Non-pigmented ciliary epithelial cell (primary cell): ENCODE measurements at places on chromosomes 4 and X.

DNA sequence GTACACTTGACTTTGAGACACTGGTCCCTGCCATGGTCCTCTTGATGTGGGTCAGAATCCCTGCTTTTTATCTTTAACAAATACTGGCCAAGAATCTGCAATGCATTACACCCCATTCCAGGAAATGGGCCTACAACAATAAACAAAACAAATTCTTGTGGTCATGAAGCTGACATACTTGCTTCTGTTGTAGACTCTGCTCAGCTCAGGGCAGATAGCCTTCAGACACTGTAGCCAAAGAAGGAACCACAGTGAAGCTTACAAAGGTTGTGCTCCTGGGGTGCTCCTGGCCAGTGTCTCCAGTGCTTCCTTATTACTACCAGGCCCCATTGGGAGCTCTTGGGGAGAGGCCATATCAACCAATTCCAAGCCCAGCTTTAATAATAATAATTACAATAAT is 21.8 kb downstream of the KIAA1210 start:
- DNase-seq = no peak

GRCh38 chrX:70444946-70445656 is 466 bp downstream of the DLG3 start:
- no peak for DNase-seq

GRCh38 chr4:6633091-6633906 is 7.2 kb upstream of the MRFAP1 start:
- DNase-seq = no peak

- DNase-seq = no peak
Measured at GRCh38 chrX:13051529-13052172, 7.2 kb upstream of the FAM9C start.

DNA sequence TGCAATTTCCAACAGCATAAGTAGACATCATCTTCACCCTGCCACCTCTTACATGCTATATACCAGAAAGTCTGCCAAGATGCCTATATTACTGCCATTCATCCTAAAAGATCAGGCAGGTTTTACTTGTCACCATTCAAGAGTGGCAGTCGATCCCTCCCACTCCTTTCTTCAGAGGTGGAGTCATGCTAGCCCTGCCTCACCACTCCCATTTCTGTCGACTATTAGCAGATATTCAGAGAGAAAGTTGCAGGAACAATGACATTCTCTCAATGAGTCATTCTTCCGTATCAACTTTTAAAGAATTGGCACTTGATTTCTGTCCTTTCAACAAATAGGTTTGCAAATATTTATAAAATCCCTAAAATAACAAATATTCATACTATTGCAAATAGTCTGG is 1060.1 kb downstream of the ADGRL3 start:
- no peak for DNase-seq

DNA sequence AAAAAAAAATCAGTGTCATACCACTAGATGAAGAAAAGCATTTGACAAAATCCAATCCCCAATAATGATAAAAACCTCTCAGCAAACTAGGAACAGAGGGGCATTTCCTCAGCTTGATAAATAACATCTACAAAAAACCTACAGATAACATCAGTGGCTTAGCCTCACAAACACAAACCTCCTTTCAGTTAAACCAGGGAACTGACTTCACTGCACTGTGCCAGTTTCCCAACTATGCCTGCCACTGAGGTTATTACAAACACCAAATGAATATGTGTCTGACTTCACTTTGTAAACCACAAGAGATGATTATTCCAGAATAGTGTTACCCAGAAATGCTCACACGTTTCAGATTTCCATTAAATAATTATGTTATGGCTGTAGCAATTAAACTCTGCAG is 15.3 kb downstream of the MTMR8 start:
- DNase-seq = no peak

GRCh38 chr4:136036744-136037143 is 1495.5 kb downstream of the PCDH18 start:
- DNase-seq = peak; percentile 79

DNA sequence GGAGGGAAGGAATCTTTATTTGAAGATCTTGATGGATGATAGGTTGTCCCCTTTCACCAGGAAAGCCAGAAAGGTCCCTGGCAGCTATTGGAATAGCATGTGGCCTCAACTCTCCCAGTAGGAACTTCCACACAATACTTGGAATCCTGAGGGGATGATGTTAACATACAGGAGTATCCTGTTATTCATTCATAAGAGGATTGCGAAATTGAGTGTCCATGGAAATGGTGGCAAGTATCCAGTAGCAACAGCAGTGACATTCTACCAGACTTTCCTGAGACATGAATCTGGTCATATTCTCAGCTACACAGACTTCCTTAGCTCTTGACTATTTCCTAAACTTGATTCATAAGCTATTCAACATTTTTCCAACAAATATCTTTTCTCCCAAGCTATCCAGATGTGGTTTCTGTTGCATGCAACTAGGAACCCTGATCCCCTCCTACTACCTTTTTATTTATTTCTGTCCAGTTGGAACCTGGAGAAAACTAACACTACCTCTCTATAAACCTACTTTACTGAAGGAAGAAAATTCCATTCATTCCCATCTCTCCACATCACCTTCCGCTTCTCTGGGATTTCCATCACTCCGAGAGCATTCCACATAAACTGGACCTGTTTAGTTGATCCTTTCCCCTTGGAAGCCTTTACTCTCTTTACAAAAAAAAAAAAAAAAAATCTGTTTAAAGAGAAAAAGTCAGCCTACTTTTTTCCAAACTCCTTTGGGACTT is 101.8 kb downstream of the ANXA5 start:
- DNase-seq = peak; percentile 20

- no peak for DNase-seq
Measured at GRCh38 chrX:37712458-37712857, 26.9 kb downstream of the XK start.

- DNase-seq = peak; percentile 73
Measured at GRCh38 chr4:80266253-80266901, at the start of gene FGF5. FGF5 (plus strand) TSS chr4:80266664; CDS start chr4:80266825, 161 bp downstream.

- DNase-seq = peak; percentile 65
Measured at GRCh38 chr4:20194123-20195013, 57.3 kb upstream of the SLIT2 start.

GRCh38 chrX:56762707-56763555 is 33.9 kb downstream of the NBDY start:
- no peak for DNase-seq

DNA sequence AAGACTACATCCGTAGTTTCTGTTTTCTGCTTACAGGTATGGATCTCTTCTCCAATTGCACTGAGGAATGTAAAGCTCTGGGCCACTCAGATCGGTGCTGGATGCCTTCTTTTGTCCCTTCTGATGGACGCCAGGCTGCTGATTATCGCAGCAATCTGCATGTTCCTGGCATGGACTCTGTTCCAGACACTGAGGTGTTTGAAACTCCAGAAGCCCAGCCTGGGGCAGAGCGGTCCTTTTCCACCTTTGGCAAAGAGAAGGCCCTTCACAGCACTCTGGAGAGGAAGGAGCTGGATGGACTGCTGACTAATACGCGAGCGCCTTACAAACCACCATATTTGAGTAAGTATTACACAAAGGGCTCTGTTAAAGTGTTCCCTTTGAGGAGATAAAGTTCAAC is 13.8 kb downstream of the PCDH10 start:
- DNase-seq = no peak

GRCh38 chrX:72294497-72294896 is 11.2 kb downstream of the CITED1 start:
- no peak for DNase-seq

DNA sequence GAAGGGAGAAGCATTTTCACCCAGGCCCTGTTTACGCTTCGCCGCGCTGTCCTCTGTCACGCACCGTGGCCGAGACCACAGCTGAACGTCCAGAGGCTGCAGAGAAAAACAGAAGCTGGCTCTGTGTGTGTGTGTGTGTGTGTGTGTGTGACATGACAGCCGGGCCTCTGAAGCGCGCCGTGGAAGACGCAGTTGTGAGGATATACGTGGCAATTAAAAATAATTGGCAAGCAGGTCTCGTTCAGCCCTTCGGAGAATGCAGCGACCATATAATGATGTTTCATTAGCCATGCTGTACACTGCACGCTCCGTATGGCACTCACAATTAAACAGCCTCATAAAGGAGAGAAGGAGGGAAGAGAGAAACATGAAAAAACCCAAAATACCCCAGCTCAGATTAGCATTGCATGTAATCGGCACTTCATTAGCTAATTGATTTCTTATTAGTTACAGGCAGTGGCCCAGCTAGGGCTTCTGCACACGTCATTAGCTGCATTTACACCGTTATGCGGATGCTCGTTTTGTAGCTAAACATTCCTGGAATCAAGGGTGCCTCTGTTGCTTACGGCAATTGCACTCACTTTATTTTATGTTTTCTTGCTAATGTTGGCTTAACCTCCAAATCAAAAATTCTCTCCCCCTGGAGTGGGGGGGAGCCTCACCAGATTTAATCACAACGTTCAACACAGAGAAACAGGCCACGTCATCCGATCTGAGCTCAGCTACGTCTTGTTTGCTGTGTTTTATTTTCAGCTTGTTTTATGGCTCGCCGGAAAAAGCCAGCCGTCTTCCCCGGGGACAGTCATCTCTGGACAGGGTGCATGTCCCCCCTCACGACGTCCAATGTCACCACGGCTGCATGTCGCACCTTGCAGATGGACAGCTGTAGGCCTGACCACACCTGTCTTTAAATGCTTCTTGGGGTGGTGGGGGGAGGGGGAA is 74.6 kb upstream of the SHOX start:
- DNase-seq = no peak

DNA sequence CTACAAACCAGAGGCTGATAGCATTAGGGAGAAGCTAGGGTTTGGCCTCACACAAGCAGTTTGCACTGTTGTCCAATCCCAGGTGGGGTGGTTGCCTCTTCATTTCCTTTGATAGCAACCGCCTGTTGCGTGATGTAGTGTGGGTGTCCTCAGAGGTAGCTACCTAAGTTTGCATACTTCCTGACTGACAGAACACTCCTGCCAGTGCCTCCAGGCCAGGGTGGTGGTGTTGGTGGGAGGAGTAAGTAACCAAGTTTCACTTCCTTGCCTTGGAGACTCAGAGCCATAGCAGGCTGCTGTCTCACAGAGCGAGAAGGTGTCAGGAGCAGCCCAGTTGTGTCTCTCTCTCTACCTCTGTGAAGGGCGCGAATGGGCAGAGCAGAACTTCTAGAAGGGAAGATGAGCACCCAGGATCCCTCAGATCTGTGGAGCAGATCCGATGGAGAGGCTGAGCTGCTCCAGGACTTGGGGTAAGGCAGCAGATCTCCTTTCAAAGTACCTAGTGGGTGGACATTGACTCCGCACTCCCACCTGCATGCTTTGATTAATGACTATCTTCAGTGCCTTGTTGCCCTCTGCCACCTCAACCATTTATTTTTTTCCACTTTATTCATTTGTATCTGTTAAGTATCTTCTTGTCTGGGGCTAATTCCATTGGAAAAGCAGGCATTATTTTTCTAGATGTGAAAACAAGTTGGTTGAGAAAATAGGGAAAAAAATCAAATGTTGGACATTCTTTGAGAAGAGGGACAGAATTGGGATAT is at the start of gene DAPP1:
Gene DAPP1, plus strand, starts transcription at position 283 of the 764 bp plus-strand sequence. Its CDS starts 87 bp downstream, at position 370.
- DNase-seq = no peak

GRCh38 chr4:142719854-142720541 is 126.1 kb downstream of the INPP4B start:
- DNase-seq = no peak

- no peak for DNase-seq
Measured at GRCh38 chrX:123311486-123311885, 127.4 kb downstream of the GRIA3 start.

GRCh38 chr4:114907568-114907967 is 205.9 kb downstream of the NDST4 start:
- no peak for DNase-seq

- no peak for DNase-seq
Measured at GRCh38 chr4:3145234-3145924, 70.9 kb downstream of the HTT start.

GRCh38 chr4:138675685-138676084 is 339.9 kb upstream of the NOCT start:
- no peak for DNase-seq

GRCh38 chr4:69323284-69323683 is 43.0 kb downstream of the UGT2B28 start:
- DNase-seq = no peak

- DNase-seq = no peak
Measured at GRCh38 chr4:153622778-153623240, 61.3 kb upstream of the TLR2 start.

GRCh38 chr4:34105311-34105710 is 2139.0 kb downstream of the ARAP2 start:
- no peak for DNase-seq

GRCh38 chr4:187236209-187236890 is 512.7 kb upstream of the FAT1 start:
- DNase-seq = peak; percentile 42

DNA sequence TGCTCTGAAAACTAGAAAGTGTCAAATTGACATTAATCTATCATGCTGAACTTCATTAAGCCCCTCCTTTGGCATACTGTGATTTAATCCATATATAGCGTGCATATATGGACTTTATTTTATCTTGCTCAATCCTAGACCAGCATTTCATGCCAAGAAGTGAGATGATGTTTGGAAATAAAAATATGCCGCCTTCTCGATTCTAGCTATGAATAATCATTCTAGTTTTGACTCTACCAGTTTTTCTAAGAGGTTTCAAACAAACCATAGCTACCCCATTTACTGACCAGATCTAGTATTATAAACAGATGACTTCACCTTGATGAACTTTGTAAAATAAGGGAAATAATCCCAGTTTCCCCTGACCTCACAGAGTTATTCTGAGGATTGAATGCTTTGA is 95.0 kb downstream of the ARX start:
- DNase-seq = no peak

- no peak for DNase-seq
Measured at GRCh38 chr4:138200236-138200590, 41.9 kb downstream of the SLC7A11 start.

GRCh38 chr4:124199755-124200154 is 512.8 kb downstream of the ANKRD50 start:
- DNase-seq = no peak

DNA sequence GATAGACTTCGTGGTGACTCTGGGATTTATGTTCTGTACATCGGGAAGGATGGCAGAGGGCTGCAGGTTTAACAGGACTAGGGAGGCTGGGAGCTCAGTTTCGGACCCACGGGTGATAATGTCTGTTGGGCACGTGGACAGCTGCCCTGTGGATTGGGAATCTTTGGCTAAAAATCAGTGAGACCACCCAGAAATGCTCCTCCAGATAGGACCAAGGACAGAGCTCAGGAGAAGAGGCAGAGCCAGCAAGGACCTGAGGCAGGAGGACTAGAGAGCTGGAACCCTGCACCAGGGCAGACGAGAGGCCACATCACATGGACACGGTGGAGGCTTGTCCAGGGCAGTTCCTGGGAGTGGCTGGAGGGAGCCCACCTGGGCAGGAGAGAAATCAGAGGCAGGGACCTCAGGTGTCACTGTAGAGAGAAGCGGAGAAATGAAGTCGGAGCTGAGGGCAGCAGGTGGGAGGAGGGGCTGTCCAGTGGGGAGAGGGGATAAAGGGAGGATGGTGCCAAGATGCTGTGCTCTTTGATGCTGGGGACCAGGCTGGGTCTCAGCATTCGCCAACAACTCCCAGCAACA is 79.2 kb downstream of the CPZ start:
- no peak for DNase-seq

GRCh38 chr4:1210971-1211370 is 38.0 kb downstream of the CTBP1 start:
- DNase-seq = no peak
